ENCODE measurements at places on chromosomes 4 and X. TPM values are rescaled to one million over a fixed set of nuclear protein-coding genes. Genes with fewer than 3 reads are reported as not detected.

GRCh38 chrX:83160096-83160495, 348.0 kb upstream of the POU3F4 start:
- no peak for DNase-seq

CDS1 gene
- total RNA-seq, result 0.30 TPM

GRCh38 chr4:117326091-117326490, 240.7 kb upstream of the TRAM1L1 start:
- no peak for DNase-seq

REELD1 gene
- not detected for total RNA-seq

DNA sequence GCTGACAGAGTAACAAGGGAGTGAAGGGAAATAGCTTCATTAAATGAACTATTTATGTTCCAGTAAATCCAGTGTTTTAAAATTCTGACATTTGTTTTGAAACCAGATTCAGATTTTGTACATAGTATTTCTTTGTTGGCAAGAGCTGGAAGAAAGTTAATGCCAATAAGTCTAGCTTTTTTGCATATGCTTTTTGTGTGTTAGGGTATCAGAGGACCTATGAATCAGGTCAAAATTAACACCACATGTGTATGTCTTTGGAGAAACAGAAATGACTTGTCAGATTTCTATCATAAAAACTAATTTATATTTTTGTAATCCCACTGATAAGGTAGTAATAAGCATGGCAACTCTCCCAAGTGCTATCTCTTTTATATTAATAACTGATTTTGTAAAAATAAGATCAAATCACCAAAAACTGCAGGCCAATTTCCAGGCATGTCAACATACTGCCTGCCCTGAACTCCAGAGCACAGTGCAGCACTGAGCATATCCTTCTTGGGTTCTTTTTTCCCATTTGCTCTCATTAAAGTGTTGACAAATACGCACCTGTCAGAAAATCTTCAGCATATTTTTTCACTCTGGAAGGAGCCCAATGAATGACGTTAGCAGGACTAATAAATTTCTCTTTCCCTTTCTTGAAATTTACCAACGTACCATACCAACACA, 65.5 kb downstream of the SH3RF1 start:
- DNase-seq, result no peak

DNA sequence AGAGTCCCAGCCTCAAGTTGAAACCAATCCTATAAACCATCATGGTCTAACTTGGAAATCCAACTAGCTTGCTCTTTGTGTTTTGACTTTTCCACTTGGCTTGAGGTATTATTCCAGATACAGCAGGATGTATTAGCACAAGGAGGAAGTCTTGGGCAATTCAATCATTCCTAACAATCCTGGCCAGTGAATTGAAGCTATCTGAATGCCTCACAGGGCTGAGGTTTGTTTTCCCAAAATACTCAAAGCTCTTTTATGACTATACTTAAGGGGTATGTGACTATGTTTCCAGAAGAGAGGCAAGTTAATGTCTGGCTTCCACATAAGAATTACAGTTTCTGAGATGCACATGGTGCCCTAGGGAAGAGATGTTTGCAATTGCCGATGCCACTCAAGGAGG, 66.8 kb upstream of the SH3RF1 start:
- no peak for DNase-seq

GRCh38 chrX:20267931-20268701, 1.4 kb upstream of the RPS6KA3 start:
- peak; percentile 77 for DNase-seq
